H54 (cell line): ENCODE measurements at places on chromosomes 3 and 15.

- no peak for DNase-seq
Measured at GRCh38 chr3:121202573-121202972, 294.6 kb downstream of the STXBP5L start.

DNA sequence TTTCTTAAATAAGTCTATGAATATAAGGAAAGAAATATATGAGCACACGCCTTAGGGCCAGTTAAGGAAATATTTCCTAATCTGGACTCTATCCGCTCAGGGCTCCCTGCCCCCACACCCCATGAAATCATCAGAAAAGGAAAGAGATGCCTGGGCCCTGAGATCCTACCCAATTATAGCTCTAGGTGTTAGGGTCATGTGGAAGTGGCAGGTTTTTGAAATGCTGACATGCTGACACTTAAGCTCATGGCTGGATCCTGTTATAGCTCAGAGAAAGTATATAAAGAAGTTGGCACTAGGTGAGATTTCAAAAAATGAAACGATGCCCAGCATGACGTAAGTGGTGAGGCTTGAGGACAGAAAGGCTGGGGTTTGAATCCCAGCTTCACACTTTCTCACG lies 43.5 kb upstream of the AKAP13 start:
- no peak for DNase-seq

GRCh38 chr3:128763967-128764366 lies 38.0 kb downstream of the RAB7A start:
- DNase-seq = no peak

DNA sequence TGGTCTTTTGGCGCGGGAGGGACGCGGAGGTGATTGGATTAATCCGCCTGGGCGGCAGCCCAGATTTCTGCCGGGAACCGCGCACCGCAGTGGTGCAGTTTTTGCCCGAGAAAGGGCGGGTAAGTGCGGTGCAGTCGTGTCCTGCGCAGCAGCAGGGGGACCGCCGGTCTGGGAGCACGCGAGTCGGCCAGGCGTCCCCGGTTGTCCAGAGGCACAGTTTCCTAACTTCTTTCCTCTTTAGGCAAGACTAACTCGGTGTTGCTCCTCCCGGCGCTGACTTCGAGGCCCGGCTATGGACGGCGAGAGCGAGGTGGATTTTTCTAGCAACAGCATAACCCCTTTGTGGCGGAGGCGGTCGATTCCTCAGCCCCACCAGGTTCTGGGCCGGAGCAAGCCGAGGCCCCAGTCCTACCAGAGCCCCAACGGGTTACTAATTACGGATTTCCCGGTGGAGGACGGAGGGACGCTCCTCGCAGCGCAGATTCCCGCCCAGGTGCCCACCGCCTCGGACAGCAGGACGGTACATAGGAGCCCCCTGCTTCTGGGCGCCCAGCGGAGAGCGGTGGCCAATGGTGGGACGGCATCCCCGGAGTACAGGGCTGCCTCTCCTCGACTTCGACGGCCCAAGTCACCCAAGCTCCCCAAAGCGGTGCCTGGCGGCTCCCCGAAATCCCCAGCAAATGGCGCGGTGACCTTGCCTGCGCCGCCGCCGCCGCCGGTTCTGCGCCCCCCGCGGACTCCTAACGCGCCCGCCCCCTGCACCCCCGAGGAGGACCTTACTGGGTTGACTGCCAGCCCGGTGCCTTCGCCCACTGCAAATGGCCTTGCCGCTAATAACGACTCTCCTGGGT lies 736 bp downstream of the ARHGEF26 start:
- DNase-seq = no peak

DNA sequence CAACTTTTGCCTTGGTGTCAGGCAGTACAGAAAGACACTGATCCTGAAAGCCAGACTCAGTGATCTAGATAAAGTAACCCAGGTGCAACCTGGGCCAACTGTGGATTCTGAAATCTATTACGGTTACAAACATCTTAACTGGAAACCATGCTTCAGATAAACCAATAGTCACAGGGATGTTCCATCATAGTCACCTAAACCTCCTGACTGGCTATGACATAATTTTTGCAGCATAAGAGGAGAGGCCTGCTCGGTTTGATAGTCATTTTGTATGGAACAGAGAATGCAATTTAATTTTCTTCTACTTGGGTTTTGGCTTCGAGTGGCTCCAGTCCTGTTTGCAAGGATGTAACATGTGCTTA lies 3.7 kb downstream of the SLCO3A1 start:
- no peak for DNase-seq

DNA sequence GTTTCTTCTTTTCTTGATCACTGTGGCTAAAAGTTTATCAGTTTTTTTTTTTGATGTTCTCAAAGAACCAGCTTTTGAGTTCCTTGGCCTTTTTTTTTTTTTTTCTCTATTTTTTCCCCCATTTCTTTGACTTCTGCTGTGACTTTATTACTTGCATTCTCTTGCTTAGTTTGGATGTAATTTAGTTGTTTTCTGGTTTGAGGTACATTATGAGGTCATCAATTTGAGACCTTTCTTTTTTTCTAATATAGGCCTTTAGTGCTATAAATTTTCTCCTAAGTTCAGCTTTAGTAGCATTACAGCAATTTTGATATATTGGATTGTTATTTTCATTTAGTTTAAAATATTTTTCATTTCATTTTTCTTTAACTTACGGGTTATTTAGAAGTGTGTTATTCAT lies 35.3 kb downstream of the TCF12 start:
- DNase-seq = no peak

- peak; percentile 36 for DNase-seq
Measured at GRCh38 chr3:120348065-120348990, 826 bp downstream of the LRRC58 start.

- no peak for DNase-seq
Measured at GRCh38 chr15:59994526-59994887, 9.6 kb upstream of the FOXB1 start.

- no peak for DNase-seq
Measured at GRCh38 chr15:86744198-86744780, 664.6 kb downstream of the AGBL1 start.
